Naive thymus-derived CD8-positive, alpha-beta T cell (primary cell): ENCODE measurements at places on chromosomes 1 and 21.
A peak's percentile ranks its signal among the peaks of the same experiment; 100 is the strongest.

GRCh38 chr1:16122916-16123315 is 33.0 kb downstream of the EPHA2 start:
- no peak for DNase-seq

DNA sequence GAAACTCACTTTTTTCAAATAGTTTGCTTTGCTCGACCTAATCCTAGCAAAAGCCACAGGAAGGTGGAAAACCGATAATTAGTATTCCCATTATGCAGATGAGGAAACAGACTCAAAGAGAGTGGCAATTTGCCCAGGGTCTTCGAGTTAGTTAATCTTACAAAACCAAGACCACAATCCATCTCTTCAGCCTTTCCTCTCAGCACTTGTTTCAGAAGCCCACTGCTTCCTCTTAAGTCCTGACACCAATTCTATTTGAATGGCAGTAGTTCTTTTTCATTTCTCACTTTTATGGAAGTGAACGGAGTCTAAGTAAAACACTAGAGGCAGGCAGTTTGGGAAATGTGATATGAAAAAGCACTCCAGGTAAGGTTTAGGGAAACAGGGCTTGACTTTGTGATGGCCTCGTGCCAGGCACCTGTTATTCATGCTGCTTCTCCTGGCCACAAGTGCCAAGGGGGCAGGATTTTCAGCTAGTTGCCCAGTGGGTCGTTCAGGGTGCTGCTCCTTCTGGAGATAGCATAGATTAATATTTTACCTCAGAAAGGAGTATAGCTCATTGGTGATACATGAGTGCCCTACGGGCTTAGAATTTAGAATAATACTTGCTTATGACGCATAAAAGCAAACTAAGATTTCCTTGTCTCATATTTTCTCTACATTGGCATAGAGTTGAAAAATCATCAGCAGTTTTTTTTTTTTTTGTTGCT is 76.6 kb upstream of the NRIP1 start:
- DNase-seq, result no peak

DNA sequence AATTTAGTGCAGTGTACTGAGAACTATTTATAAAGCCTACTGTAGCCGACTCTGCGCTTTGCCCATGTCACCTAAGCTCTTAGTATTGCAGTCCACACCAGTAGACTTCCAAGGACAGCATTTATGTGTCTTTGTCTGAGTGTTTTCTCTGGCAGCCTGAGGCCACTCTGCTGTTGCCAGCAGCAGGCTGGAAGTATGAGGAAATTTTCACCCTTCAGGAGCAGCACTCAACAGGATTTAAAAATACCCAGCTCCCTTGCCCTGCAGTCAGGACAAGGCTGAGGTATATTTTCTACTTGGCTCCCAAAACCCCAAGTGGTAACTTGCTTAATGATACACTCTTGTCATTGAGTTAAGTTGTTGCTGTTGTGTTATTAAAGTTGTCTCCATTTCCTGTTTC is 230.1 kb downstream of the SRGAP2C start:
- DNase-seq, result no peak

DNA sequence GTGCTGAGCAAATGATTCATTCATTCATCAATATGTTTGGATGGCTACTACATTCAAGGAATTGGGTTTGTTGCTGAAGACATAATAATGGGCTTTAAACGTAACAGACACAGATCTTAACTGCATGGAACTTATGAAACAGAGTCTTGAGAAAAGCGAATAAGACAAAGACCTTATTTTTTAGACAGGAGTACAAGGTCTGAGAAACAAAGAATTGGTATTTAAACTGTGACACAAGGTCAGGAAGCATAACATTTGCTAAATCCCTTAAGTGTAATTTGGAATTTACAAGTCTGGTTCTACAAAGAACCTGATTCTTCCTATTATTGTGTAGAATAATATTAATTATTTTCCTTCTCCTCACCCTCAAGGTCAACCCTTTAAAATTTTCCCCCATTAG is 565.4 kb upstream of the RGS18 start:
- DNase-seq, result no peak

GRCh38 chr1:179002552-179003345 is 22.9 kb upstream of the FAM20B start:
- DNase-seq, result peak; percentile 45

- DNase-seq, result no peak
Measured at GRCh38 chr21:42518215-42518614, 4.6 kb downstream of the SLC37A1 start.

DNA sequence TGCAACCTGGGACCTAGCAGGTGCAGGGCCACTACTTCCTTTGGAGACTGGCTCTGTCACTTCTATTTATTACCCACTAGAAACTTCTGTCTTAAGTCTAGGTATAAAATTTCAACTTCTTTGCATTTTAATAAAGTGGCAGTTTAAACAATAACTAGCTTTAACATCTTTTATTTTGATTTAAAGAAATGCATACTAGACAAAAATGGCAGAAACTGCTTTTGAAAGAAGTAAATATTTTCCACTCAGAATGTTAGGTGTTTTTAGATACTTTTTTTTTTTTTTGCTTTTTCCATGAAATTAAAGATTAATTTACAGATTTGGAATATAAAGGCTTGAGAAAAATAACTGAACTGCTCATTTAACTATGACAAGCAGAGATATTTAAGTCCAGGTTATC is 1477.6 kb downstream of the KCNT2 start:
- DNase-seq, result no peak

DNA sequence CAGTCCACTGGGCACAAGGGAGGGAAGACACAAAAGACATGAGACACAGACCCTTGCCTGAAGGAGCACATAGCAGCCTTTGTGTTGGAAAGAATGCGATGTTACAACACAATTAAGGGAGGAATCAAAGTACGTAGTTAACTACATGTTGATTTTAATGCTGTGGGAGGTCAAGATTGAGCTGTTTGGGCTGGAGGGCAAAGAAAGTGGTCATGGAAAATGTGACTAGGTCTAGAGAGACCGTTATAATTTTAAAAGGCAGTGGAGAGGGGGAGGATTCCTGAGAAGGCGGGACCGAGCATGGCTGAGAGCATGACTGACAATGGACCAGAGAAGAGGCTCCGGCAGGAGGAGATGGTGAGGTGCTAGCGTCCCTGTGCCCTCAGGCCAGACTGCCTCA is 111.8 kb upstream of the ATP1A1 start:
- DNase-seq, result no peak

- no peak for DNase-seq
Measured at GRCh38 chr1:179141592-179142251, 59.9 kb downstream of the TOR3A start.

- no peak for DNase-seq
Measured at GRCh38 chr1:41400225-41400624, 39.0 kb downstream of the FOXO6 start.

DNA sequence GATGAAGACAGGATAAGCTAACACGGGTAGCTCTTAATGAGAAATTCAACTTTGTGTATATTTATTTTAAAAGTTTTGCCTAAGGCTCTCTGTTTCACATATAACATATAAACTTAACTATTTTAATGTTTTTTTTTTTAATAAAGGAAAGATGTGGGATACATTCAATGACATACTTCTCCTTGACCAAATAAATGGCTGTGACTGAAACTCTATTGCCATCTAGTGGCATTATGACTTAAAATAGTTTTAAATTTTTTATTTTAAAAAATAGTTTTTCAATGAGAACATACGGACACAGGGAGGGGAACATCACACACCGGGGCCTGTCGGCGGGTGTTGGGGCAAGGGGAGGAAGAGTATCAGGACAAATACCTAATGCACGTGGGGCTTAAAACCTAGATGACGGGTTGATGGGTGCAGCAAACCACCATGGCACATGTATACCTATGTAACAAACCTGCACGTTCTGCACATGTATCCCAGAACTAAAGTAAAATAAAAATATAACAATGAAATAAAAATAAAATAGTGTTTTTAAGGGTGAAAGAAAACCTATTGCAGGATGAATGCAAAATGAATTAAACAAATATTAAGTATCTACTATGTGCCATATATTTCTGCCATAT is 83.4 kb downstream of the LYST start:
- no peak for DNase-seq

- no peak for DNase-seq
Measured at GRCh38 chr1:228405979-228406228, 731 bp downstream of the TRIM11 start.

DNA sequence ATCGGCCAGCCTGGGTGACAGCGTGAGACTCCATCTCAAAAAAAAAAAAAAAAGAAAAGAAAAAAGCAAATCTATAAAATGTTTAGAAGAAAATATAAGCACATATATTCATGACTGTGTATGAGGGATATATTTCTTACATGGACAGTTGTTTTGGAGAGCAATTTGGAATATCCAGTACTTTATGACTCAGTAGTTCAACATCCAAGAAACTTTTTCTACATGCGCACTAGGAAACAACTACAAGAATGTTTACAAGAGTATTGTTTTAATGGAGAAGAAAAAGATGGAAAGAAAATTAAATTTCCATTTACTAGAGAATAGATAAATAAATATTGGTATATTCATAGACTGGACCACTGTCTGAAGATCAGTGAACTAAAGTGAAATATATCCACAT is 77.5 kb downstream of the MAST2 start:
- DNase-seq, result no peak

DNA sequence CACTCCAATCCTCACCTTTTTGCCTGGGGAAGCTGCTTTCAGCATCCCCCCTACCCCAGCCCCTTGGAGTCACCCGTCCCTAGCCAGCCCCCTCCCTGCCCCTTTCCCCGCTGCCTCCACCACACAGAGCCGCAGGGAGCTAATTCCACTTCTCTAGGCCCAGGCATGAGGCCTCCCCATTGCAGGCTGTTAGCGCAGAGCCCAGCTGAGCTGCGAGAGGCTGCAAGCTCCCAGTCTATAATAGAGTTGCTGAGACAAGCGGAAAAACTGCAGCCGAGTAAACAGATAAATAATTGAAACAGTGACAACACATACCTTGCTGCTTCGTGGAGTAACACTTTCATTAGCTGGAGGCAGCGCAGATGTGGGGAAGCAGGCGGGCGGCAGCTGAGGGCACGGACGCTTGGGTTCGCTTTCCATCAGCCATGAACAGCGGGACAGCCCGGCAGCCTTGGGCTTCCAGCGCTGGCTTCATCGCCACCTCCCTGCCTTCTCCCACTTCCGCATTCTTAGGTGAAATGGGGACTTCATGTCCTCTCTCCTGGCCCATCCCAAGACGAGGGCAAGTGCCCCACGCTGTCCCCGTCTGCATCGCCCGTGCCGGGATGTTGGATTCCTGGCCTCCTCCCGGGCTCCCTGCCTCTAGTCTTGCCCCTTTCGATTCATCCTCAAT is 183.3 kb downstream of the IGSF21 start:
- DNase-seq, result no peak

DNA sequence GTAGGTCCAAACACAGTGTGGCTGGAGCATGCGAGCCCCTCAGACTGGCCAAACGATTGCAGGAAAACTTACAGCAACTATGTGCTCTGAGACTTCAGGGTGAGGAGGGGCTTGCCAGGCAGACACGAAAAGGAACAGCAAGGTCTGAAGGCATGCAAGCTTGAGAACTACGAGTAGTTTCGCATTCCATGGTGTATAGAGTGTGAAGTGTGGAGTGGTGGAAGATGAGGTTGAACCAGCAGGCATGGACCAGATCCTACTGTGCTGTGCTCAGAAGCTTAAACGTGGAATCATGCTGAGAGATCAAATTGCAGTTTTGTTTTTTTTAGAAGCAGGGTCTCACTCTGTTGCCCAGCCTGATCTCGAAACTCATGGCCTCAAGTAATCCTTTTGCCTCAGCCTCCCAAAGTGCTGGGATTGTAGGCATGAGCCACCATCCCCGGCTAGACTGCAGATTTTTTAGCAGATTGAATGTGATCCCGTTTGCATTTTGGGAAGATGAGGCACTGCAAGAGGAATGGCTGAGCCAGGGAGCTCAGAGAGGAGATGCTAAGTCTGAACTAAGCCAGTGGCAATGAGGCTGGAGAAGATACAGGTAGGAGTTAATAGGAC is 5.1 kb upstream of the TFAP2E start:
- no peak for DNase-seq

GRCh38 chr1:154735804-154736168 is 127.8 kb upstream of the ADAR start:
- DNase-seq, result no peak

DNA sequence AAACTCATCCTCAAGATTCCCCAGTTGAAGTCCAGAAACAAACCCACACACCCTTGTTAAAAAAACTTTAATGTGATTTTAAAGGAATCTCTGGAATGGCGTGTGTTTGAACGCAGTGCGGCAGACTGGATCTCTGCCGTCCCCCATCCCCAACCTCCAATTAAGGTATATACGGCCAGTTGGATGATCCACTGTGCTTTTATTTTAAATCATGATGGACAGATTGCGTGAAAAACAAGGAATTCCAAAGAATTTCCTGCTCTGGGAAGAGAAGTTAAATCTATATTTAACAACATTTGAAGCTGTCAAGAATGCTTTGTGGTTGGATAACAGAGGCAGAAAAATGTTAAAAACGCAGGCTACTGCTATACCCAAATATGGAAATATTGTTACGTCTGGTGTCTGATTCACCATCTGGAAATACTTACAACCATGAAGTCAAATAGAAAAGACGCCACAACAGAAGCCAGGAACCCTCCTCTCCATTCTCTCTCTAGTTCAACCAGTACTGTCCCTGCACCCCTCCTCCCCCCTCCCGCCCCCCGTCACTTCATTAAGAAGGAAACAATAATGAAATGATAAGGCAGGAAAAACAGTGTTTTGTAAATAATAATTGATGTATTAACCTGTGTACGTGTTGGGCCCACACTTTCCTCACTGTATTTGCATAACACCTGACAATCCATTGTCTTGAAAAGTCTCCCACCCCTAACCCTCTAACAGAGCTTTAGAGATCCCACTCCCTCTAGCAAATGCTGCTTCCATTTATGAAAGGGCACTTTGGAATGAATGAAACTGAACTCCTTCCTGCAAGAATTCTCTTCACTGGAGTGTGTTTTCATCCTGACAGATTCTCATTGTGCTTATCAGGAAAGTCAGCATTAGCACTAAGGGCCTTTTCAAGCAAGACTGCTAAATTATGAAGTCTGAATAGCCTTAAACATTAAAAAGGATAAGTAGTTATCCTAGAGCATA is 2.0 kb upstream of the CCN1 start:
- DNase-seq, result no peak

GRCh38 chr1:109201123-109201703 is 12.5 kb upstream of the SARS1 start:
- DNase-seq, result no peak

- DNase-seq, result peak; percentile 86
Measured at GRCh38 chr1:156129687-156130577, 15.4 kb downstream of the LMNA start.

DNA sequence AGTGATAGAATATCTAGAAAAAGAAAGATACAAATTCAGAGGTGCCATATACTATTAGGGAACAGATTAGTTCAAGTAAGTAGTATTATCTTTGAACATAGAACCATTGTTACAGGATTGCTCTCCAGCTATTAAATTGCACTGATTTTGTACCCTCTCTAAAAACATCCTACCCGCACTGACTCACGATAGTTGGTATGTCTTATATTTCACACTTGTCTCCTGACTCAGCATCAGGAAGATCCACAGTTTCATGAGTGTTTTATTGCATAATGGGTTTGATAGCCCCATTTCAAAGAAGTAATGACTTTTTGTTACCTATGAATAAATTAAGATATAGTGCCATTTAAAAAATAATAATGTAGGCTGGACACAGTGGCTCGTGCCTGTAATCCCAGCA is 6.0 kb downstream of the TATDN3 start:
- DNase-seq, result no peak

GRCh38 chr1:113429461-113430153 is 39.3 kb downstream of the MAGI3 start:
- DNase-seq, result no peak

- DNase-seq, result no peak
Measured at GRCh38 chr1:22949822-22950331, 22.8 kb downstream of the LACTBL1 start.

GRCh38 chr1:182400567-182400966 is at the start of gene TEDDM1:
Gene TEDDM1 (minus strand): TSS chr1:182400667. CDS start chr1:182400485, 182 bp downstream.
- no peak for DNase-seq
